Head of caudate nucleus (tissue), 42 donors: ENCODE measurements at places on chromosomes 1 and 21.
A peak's percentile ranks its signal among the peaks of the same experiment; 100 is the strongest.

DNA sequence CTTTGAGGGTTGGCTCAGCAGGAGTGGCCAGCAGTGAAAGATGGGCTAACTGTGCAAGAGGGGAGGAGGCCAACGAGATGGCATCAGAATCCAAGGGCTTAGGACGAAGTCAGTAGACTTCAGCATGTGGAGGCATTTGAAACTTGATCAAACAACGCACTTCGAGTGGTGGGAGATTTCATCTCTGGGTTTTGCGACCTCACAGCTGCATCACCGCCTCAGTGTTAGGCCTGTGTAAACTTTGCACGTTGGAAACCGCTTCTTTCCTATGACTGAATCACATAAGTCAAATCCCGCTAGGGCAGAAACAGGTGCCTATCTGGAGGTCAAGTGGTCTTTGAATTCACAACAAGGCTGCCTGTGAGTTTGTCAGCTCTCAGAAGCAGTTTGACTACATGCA lies 17.8 kb downstream of the TFF3 start:
- DNase-seq = no peak

DNA sequence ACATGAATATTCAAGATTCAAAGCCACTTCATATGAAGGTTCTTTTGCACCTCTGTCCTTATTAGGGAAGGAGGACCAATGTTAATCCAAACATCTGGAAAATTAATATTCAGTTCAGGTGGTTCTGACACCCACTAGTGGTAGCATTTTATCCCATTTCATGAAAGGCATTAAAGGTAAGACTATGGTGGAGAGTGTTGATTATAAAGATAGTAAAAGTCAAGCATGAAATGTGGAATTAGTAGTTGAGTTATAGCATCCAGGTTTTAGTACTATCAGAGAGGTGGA lies 17.5 kb upstream of the YTHDF2 start:
- DNase-seq = no peak

GRCh38 chr21:37118187-37118826 lies 45.3 kb downstream of the TTC3 start:
- no peak for DNase-seq

DNA sequence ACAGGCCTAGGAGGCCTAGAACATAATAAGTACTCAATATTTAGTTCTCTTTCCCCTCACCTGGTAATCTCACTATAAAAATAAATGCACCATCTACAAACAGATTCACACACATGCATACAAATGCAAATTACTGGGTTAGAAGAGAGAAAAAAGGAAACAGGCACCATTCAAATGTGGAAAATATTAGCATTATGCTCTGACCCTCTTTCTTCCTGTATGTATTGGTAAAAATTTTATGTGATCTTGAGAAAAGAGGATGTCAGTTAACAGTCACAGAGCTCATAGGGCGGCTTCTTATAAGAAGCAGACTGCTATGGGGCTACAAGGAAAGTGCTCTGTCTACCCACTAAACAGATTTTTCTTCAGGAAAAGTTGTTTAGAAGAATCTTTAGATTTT lies 565.4 kb downstream of the LMO4 start:
- DNase-seq = no peak

GRCh38 chr1:247409869-247410544 lies 6.0 kb upstream of the NLRP3 start:
- DNase-seq = no peak

GRCh38 chr1:231918239-231919015 lies 291.8 kb downstream of the DISC1 start:
- no peak for DNase-seq

DNA sequence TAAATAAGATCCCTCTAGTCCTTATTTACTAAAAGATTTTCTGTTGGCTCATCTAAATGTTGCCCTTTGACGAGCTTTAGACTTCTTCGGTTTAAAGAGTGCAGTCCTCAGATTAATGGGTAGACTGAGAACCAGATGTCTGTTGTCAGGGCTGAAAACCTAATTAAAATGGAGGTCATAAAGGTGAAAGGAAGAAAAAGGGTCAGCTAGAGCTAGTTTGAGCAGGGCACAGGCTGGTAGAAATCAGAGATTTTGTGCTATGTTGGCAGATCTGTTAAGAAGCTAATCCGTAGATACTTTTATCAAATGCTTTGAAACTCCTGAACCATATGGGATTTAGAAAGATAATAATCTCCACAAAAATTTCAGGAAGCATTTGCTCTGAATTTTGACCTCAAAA lies 959.0 kb downstream of the PLA2G4A start:
- no peak for DNase-seq

- DNase-seq = peak; percentile 89
Observed at GRCh38 chr1:109201123-109201703, 12.5 kb upstream of the SARS1 start.

DNA sequence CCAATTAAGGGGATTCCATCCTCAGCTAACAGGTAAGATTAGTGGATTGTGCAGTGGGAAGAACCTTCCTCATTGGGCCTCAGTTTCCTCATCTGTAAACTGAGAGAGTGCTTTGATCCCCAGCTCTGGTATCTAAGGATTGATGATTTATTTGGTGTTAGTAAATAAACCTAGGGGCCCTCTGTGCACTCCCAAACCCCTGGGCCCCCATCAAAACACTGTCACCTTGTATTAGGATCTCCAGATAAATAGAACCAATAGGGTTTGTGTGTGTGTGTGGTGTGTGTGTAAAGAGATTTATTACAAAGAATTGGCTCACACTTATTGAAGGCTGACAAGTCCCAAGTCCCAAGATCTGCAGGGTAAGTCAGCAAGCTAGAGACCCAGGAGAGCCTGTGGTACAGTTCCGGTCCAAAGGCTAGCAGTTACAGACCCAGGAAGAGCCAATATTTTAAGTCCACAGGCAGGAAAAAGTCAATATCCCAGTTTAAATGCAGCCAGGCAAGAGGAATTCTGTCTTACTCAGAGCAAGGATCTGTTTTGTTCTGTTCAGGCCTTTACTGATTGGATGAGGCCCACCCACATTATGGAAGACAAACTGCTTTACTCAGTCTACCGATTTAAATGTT lies 11.0 kb upstream of the ELK4 start:
- no peak for DNase-seq

DNA sequence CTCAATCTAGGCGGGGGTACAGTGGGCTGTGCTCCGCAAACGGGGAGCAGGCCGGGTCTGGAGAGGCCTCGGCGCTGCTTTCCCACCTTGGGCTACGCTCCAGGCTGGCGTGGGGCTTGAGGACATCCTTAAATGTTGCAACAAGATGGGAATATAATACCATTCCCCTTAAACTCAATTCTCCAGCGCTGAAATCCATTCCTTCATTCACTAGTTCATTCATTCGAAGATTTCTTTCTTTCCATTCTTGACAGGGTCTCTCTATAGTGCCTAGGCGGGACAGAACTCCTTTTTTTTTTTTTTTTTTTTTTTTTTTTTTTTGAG lies 261 bp upstream of the DPM3 start:
- no peak for DNase-seq

DNA sequence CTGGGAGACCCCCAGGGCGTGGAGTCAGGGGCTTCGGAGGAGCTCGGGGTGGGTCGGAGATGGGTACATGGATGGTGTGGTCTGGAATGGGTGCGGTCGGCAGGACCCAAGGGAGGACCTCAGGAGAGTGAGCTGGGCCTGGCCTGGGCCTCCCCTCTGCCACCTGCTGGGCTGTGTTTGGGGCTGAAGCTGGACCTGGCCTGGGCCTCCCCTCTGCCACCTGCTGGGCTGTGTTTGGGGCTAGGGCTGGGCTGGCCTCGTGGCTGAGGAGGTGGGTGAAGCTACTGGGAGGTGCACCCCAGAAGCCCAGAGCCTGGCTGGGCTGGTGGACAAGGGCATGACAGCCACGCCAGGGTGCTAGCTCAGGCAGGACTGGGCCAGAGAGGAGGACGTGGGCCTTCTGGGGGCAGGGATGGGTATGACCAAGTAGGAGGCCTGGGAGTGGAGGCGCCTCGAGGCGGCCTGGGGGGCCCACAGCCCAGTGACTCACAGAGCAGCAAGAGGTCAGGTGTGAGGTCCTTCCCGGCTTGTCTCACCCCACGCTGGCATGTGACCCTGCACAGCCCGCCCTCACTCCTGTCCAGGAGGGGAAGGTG lies 14.5 kb downstream of the SAMD11 start:
- DNase-seq = no peak

DNA sequence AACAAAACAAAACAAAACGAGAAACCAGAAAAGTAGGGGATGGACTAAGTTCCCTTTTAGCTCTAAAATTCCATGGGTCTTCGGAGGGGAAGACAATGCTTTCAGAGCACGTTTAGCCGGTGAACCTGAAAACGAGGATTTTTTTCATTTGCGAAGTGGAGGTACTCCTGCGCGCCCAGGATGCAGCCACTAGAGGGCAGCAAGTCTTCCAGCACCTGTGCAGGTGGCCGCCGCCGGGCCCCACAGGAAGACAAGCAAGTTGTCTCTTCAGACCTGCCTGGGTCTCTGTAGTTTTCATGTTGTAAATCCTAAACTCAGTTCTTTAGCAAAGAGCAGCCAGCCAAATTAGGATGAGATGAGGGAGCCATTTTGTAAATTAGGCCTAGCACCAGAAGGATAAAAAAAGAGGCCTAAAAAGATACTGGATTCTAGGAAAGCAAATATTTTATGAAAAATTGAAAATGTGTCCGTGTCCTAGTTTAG lies 17.7 kb upstream of the SNX27 start:
- peak; percentile 82 for DNase-seq

DNA sequence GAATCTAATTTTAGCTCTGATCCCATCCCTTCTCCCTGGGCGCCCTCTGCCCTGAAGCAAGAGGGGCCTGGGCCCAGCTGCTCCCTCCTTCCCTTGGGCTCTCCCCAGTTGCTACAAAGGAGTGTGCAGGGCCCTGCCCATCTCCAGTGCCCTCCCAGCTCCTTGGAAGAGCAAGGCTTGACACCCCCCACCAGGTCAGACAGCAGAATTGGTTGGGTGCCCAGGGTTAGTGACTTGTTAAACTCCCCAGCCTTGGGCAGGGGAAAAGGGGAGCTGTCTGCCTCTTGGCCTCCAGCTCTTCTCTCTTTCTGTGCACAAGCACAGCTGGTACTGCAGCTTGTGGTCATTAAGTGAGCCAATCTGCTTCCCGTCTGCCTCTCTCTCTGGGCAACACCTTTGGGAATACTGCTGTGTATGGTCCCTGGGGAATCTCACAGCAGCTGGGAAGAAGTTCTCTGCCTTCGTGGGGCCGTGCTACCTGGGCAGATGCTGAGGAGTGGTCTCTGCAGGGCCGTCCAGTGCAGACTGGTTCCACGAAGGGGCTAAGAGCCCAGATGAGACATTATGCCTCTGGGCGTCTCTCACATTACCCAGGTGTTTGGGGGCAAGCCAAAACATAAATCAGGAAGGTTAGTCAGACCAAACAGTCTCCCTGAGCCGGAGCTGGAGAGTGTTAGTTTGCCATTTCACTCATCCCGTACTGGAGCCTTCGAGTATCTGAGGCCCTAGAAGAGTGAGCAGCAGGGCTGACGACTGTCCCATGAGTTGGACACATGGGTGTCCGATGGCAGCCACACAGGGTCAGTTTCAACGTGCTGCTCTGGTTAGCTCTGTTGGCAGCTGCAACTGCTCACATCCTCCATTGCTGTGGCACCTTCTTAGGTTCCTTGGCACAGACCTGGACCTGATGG lies 37.3 kb downstream of the TMEM53 start:
- DNase-seq = no peak

DNA sequence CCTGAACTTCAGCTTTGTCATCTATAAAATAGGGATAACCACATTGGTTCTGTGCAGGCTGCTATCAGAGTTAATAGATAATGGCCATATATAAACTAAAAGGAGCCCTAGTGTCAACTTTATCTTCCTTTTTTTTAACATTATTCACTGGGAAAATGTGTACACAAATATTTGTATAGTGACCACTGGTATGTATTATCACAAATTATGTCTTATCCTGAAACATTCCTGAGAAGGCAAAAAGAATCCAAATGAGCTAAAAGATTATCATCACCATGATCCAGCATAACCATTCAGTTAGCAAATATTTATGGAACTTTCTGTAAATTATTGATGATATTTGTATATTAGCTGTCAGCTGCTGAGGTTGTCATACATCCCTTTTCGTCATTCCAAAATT lies 16.6 kb downstream of the ANGPTL3 start:
- DNase-seq = no peak

DNA sequence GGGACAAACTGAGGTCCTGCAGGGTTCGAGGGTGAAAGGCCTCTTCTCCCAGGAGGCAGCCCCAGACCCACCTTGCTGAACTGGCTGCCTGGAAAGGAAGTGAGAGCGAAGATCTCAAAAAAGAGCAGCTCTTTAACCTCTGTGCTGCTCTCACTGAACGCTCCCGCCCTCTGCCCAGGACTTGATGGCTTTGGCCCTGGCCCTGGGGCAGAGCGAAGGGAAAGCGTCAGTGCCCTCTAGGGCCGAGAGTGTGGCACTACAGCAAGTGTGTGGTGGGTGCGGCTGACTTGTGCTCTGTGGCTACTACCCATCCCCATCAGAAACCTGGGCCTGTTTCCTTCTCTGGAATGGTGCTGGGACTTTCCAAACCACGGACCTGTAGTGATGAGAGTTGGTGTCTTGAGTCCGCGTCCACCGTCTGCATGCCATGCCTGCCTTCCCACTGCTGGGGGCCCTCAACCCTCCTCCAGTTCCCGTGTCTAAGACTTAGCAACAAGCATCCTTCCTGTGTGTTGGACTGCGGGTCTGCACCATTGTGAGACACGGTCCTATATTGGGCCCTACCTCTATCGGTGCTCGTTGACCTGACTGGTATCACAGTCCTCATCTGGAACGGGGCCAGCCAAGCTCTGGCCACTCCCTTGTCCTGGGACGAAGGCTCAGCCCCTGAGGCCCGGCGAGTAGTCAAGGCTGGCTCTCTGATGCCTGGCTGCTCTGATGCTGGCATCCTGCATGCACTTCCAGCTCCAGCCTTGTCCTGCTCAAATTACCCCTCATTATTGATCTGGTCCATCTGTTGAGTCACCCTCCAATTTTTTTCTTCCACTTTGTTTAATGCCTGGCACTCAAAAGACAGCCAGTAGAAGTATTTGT lies 180.3 kb downstream of the DISC1 start:
- DNase-seq = peak; percentile 63
